Hematopoietic multipotent progenitor cell treated with erythropoietin and hydrocortisone succinate and interleukin-3 and kit ligand, for 15 days (in vitro differentiated cells): ENCODE measurements at places on chromosomes 4 and X.

DNA sequence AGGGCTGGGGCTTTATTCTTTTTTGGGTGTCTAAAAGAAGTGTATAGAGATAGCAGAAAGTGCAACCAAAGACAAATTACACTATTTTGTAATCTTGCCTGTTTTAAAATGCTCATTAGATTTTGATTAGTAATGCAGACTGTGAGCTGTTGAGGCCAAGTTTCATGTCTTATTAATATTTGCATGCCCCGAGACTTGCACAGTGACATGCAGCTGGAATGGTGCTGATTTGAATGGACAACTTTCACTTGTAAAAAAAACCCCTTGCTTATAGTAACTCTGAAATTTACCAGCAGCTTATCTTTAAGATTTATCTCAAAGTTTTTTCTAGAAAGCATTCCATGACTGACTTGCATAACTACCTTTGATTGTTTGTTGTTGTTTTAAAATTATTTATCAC, 835.1 kb upstream of the IGFBP7 start:
- no peak for DNase-seq

DNA sequence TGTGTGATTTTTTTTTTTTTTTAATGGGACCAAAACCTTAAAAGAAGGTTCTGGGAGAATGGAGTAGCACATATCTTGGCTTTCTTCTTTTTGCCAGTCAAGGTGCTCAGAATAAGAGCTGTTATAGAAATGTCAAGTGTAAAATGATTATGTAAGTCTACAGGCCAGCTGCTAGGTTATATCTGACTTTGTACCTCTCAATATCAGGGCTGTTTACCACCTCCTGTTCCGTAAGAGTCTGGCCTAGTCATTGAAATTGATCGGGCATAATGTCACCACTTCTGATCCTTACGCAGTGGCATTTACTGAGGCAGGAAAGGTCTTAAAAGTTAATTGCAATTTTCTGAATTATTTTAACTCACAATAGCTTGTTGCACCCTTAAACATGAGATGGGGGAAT, 41.1 kb downstream of the LIMCH1 start:
- DNase-seq: no peak

DNA sequence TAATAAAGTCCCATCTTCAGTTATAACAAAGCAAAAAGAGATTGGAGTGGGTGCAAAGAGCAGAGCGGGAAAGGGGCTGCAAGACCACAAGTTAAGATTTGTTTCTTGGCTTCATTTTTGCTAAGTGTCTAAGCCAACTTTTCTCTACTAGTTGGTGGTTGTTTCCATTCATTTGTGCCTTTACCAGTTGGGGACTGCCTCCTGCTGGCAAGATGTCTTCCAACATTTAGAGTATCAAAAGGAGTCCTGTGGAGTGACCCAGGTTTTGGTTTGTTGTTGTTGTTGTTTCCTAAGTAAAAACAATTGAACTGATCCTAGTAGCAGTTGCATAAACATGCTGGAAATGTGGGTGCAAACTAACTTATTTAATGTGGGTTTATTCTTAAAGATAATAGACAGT, 121.1 kb downstream of the SPATA18 start:
- DNase-seq: no peak

DNA sequence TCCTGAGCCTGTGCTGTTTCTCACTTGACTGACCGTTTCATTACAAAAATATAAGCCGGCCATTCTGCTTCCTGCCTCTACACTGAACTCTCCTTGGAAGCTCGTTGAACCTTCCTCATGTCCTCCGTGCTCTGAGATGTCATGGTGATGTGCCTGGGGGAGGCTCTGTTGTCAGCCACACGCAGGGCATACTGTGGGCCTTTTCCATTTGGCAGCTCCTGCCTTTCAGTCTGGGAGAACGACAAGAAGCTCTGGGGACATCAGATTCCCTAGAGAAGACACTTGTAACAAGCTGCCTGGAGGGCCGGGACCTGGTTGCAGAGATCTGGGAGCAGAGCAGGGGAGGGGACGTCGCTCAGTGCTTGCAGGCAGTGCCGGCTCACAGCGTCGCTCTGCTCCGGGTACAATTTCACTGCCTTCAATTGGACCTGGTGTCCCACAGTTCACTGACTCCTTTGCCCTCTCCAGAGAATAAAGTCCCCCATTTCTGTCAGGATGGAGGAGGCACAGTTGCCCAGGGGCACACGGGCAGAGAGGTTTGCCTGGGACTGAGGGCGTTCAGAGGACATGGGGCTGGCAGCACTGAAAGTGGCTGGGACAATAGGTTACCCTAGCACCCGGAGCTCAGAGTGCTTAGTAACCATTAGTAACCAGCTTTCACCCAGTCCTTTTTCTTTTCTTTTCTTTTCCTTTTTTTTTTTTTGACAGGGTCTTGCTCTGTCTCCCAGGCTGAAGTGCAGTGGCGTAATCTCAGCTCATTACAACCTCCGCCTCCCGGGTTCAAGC, 19.1 kb upstream of the MECP2 start:
- DNase-seq: no peak

GRCh38 chr4:56728512-56728911, 47.4 kb upstream of the HOPX start:
- no peak for DNase-seq

GRCh38 chr4:122827258-122827878, 737 bp downstream of the FGF2 start:
- DNase-seq: no peak

GRCh38 chrX:134572816-134573682, 85.2 kb downstream of the PLAC1 start:
- no peak for DNase-seq

DNA sequence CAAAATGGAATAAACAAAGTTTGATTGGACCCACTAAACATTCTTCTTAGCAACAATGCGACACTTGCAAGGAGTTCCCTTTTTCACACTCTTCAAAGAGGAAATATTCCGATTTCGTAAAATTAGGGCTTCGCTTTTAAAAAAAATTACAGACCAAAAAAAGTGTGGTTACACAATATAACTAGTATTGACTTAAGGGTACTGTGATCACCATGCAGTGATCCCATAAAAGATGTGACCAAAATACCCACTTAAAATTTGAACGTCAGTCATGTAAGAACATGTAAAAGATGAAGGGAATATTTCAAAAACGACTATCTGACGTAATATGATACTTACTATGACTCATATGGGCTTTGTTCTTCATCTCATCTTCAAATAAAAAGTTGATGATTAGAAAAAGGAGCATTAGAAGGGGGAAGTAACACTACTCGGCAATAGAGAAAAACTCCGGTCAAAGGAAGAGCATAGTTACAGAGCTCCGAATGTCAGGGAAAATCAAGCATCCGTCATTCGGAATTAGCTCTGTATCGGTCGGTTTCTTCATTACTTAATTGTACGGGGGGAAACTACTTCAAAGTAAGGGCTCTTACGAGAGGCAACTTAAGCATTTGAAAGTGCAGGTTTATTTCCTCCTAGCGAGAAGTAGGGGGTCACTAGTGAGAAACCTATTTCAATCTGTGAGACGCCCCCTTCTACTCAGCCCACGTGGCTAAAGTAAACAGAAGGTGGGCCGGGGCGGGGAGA, 1.3 kb upstream of the TET2 start:
- DNase-seq: no peak

GRCh38 chr4:8916906-8917305, 45.3 kb upstream of the HMX1 start:
- DNase-seq: no peak

DNA sequence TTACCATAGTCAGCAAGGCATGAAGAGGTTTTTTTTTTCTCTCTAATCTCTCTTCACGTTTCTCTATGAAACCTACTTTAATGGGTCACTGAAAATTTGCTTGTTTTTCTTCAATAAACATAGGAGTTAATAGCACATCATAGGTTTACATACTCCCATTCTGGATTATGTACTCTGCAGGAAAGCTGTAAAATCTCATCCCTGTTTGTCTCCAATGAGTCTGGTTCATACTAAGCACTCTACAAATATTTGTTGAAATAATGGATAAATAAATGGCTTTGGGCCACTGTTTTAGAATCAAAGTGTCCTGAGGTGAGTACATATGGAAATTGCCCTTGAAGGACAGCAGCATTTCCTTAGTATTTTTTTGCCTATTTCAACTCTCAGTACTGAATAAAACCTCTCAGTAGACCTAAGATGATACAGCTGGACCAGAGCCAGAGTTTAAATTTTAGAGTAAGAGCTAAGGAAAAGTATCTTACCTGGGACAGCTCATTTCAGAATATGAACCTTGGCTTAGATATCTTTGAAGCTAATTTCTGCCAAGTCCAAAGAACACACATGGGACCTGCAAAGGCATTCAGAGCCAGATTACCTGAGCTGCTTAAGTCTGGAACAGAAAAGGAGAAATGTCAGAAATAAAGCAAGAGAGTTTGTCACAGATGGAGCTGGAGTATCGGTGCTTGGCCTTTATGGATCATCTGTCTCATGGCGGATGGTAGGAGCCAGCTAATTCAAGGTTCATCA, 34.4 kb downstream of the PF4 start:
- no peak for DNase-seq

GRCh38 chrX:72003811-72004750, 93.4 kb downstream of the NHSL2 start:
- DNase-seq: no peak

- DNase-seq: no peak
Measured at GRCh38 chr4:61501812-61502211, 301.7 kb downstream of the ADGRL3 start.

DNA sequence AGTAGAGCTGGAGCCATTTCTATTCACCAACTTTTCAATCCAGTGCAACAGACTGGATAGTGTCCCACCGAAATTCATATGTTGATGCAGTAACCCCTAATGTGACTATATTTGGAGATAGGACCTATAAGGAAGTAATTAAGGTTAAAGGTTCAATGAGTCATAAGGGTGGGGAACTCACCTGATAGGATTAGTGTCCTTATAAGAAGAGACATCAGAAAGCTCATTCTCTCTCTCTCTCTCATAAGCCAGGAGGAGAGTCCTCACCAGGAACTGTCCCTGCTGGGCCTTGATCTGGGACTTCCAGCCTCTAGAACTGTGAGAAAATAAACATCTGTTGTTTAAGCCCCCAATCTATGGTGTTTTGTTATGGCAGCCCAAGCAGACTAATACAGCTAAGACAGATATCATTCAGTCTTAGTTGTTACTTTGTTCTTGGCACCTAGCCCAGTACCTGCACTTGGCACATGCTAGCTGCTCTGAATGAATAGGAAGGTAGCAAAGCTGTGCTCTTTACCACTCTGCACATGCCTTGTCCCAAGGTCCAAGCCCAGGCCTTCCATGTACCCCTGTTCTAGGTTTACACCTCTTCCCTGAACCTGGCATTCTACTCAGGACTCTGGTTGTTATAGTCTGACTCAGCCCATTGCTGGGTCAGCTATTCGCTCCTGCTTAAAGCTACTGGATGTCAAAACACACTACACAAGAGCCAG, 19.2 kb upstream of the BRS3 start:
- no peak for DNase-seq

- no peak for DNase-seq
Measured at GRCh38 chr4:128658214-128658631, 151.3 kb upstream of the JADE1 start.

DNA sequence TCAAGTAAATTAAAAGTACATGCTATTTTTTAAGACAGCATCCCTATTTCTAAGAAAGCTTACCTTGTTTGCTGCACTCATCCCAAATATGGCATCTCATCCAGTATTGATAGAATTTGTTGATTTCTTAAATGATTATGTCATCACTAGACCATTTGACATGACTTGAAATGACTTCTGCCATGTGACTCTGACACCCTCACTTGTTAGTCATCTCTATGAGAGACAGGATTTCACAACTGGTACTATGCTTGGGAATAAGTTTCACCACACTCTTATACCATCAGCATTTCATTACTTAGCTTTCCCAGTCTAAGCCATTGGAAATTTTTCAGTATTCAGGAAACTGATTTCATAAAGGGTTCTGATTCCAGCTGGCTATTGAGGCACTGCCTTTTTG, 55.3 kb downstream of the TMPRSS11F start:
- DNase-seq: no peak

DNA sequence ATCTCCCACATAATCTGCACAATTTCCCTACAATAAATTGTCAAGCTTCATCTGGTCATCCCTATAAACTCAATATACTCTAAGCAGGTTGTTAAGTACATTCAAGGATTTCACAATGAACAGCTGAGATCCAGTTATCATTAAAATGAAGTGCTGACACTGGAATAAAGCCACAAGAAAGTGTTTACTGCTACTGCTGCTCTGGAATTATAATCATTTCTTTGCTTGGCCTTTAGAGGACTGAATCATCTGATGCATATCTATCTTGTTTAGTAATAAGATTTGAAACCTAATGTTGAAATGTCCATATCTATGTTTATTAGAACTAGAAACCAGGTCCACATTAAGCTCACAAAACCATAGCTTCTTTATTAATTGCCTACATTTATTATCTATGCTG, 338.6 kb upstream of the ZFP42 start:
- no peak for DNase-seq

DNA sequence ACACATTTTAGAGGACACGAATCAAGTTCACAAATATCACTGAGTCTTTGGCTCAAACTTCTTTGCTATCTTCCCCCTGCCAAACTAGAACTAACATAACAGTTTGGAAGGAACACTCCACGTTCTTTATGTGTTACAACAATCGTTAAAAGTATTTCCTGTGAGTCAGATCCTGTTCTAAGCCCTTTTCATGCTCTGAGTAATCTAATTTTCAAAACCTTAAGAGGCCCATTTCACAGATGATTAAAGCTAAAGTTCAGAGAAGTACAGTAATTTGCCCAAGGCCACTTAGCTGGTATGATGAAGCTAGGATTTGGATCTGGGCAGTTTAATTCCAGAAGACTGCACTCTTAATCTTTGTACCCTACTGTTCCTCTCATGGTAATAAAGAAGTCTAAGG, 854.4 kb upstream of the INTU start:
- no peak for DNase-seq

DNA sequence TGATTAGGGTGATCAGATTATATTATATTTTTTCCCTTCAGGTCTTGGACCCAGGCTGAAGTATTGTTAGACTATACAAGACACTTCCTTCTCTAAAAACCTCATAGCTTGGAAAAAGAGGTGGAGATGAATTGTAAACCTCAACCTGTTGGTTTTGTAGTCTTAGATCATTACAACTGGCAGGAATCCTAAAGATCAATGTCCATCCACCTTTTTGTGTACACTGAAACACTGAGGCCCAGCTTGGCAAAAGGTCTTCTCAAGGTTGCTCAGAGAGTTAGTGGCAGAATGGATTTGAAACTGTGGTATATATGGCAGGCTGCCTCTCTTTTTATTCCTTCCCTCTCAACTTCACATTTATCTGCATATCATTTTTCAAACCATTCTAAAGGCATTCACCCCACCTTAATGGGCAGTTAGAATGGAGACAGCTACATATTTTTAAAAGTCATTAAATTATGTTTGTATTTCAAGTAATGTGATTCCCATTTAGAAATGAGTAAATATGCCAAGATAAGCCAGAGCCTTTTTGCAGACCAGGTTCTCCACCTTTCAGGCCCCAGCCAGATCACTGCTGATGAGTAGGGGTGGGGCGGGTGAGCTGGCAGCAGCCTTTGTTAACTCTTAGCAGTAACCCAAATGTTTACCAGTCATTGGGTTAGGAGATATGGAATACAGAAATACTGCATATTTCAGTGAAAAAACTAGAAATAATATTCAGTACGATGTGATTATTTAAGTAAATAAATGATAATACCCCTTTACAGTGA, 243.2 kb upstream of the F9 start:
- no peak for DNase-seq

GRCh38 chrX:39162322-39162735, 361.1 kb downstream of the MID1IP1 start:
- DNase-seq: peak; percentile 74

- DNase-seq: no peak
Measured at GRCh38 chr4:109921384-109921808, 8.7 kb downstream of the EGF start.

- no peak for DNase-seq
Measured at GRCh38 chrX:94256396-94256795, 582.4 kb downstream of the FAM133A start.
